ENCODE measurements at places on chromosomes 12 and 14.

GRCh38 chr12:88327276-88327675 is 185.2 kb downstream of the TMTC3 start:
- no peak for DNase-seq

DNA sequence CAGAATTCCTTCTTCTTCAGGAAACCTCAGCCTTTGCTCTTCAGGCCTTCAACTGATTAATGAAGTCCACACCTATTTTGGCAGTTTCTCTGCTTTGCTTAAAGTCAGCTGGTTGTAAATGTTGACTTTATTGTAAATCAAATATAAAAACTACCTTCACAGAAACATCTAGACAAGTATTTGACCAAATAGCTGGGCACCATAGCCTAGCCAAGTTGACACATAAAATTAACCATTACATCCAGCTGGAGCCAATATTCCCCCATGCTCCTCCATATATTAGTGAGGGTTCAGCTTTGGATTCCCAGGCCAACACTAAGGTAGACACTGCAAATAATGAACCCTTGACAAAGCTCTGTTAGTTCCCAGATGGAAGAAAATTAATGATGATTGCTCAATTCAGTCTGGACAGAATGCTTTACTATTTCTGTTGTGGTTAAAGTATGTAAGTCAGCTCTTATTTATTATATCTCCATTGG is 125.5 kb downstream of the ZFP36L1 start:
- DNase-seq, result no peak

GRCh38 chr14:67609642-67610310 is 9.7 kb upstream of the PIGH start:
- DNase-seq, result no peak

GRCh38 chr14:105137481-105138020 is 31.0 kb downstream of the JAG2 start:
- DNase-seq, result no peak

DNA sequence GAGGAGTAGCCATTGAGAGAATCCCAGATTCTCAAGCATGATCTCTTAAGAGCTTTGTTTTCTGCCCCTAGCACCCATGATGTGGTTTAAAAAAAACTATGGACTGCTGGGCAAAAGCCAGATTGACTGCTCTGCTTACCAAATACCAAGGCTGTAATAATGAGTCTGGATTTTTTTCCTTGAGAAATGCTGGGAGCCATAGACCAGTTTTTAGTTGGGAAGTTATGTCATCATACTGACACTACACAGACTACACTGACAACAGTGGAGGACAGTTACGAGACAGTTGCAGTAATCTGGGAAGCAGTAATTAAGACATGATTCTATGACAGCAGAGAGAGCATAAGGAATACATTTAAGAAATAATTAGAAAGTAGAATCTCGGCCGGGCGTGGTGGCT is 35.8 kb downstream of the SPATA7 start:
- DNase-seq, result no peak

DNA sequence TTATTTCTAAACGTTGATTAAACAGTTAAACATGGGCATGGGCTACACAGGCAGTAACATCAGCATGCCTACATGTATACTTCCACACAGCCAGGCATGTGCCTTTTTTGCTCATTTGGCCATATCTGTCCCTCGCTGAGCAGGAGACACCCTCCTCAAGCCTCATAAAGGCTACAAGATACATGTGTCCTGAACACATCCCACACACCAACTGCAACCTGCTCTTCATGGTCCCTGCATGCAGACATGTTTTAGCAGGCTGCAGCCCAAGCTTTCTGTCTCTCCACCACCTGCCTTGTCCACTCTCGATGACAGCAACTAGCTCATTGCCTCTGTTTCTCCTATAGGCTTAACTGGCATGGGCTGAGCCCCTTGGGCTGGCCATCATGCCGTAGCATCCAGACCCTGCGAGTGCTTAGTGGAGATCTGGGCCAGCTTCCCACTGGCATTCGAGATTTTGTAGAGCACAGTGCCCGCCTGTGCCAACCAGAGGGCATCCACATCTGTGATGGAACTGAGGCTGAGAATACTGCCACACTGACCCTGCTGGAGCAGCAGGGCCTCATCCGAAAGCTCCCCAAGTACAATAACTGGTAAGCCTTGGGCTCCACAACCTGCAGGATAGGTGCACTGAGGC is 2.6 kb downstream of the PCK2 start:
- no peak for DNase-seq

DNA sequence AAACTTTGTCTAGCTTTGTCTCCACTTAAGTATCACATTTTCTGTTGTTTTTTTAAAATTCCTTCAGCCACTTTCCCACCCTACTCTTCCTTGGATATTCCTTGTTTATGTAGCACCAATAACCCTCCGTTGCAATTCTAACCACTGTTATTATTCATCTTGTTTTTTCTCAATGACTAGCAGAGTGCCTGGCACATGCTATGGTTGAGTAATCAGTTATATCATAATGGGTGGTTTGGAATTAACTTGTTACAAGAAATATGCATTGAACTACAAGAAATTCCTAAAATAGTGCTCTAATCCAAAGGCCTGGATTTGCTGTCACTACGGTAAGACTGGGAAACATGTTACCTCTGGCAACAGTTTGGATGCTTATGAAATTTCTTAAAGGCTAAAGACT is 756.6 kb downstream of the NOVA1 start:
- no peak for DNase-seq

- DNase-seq, result no peak
These were observed 208.4 kb downstream of the PPM1H start for GRCh38 chr12:62726471-62726980.

DNA sequence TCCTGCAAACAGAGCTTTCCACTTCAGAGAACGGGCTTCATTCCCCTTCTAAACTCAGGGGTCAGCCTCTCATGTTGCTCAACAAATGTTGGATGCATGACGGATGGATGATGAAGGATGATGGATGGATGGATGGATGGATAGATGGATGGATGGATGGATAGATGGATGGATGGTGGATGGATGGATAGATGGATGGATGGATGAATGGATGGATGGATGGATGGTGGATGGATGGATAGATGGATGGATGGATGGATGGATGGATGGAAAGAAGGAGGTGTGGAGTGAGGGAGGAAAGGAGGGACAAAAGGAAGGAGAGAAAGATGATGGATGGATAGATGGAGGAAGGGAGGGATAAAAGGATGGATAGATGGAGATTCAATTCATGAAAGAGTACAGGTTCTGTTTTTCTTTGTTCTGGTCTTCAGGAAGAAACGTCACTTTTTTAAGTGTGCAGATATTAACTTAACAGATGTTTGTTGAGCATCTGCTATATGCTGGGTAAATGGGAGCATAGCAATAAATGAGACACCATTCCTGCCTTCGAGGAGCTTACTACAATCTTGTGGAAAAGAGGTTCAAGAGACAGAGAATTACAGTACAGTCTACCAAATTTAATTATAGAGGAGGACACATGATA is 41.7 kb upstream of the PRIMA1 start:
- no peak for DNase-seq

DNA sequence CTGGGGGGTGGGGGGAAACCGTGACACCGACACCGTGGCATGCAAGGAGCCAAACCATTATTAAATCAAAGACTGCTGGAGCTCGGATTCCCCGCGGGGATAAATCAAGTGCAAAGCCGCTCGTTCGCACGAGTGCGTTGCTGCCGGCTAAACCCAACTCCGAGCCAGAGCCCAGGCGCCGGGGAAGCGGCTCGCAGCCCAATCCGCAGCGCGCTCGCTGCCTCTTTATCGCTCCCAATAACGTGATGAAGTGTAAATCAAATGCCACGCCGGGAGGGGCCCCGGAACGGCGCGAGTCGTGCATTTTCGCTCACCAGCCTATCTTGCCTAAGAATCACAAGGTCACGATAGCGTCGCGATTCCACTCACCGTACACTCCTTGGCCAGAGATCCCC is 1.3 kb downstream of the MDGA2 start:
- no peak for DNase-seq

DNA sequence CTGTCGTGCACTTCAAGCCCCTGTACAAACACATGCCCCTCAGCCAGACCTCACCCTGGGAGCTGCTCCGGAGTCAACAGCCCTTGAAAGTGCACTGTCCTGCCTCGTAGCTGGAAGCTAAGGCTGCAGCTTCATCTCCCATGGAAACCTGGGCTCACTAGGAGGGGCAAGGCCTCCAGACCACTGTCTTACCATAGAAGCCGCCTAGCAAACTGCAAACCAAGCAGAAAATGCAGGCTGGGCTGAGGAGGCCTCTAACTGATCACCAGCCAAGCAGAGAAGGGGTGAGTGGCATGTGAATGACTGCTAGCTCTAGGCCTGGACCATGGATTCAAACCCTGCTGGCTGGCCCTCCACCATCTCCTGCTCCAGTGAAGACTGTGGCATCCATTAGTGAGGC is 340.2 kb downstream of the CACNA1C start:
- DNase-seq, result no peak

GRCh38 chr12:100801320-100801719 is 6.7 kb downstream of the ANO4 start:
- DNase-seq, result no peak

DNA sequence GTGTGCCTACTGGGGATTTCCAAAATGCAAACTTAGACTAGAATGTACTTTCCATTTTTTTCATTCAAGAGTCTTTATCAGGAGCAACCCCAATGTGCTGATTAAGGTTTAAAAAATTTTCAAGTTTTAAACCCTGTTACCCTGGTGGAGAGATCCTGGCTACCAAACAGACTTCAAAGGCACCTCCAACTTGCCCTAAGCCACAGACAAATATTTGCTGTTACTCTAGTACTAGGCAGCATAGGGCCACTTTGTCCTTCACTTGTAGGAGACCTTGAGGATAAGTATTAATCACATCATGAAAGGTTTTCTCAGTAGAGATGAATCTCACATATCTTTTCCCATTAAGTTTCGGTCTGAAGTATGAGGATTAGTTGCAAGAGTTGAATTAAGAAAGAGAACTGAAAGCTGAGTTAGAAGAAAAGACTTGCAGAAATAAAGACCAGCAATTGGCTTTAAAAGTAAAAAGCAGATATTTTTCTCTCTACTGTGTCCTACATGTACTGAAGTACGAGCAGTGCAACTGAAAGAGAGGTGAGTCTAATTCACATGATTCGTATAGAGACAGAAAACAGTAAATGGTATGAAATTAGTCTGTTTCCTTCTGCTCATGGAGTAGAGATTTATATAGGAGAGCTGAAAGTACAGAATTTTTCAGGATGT is 28.3 kb downstream of the NTN4 start:
- DNase-seq, result no peak

DNA sequence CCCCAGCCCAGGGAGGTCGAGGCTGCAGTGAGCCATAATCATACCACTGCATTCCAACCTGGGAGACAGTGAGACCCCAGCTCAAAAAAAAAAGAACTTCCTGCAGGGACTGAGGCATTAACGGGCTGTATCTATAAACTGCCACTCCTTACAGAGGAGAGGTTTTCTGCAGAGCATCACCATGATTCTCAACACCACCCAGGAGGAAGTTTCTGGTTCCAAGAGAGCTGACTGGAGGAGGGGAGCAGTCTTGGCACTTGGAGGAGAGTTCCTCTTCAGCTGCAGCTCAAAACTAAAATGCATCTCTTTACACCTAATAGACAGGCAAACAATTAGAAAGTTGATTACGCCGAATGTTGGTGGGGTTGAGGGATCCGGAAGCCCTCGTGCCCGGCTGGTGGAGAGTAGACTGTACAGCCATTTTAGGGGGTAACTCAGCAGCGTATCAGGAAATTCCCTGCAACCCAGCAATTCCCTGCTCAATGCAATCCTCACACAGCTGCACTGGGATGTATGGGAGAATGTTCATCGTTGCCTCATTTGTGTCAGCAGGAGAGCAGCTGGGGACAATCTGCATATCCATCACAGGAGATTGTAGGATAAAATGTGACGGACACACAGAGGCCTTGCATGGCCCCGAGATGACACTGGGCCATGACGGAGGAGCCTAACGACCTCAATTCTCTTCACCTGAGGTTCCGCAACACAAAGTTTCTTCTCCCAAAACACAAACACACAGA is 36.6 kb downstream of the ACTN1 start:
- DNase-seq, result no peak
